ENCODE measurements at places on chromosomes 11 and 22. TPM values are rescaled to one million over a fixed set of nuclear protein-coding genes. Genes with fewer than 3 reads are reported as not detected.

- peak; percentile 61 for DNase-seq
Observed at GRCh38 chr11:78318321-78319114, 99.1 kb downstream of the GAB2 start.

GRCh38 chr11:791658-792534, 2.0 kb upstream of the CEND1 start:
- no peak for DNase-seq

DNA sequence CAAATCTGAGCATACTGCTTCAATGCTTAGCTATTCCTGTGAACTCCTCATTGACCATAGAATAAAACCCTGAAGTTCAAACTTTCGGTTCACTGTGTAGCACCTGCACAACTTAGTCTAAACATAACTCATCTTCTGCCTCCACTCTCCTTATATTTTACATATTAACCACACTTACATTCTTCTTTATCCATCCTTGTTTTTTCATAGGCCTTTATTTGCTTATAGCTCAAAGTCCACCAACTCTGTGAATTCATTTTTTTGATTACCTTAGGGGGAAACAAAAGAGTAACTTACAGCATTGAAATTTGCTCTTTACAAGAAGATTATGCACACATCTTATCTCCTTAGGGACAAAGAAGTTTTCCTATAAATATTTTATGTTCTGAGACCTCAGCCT, 521.6 kb upstream of the FAT3 start:
- DNase-seq, result no peak

GRCh38 chr22:47588578-47588960, 826.1 kb downstream of the TBC1D22A start:
- no peak for DNase-seq

DNA sequence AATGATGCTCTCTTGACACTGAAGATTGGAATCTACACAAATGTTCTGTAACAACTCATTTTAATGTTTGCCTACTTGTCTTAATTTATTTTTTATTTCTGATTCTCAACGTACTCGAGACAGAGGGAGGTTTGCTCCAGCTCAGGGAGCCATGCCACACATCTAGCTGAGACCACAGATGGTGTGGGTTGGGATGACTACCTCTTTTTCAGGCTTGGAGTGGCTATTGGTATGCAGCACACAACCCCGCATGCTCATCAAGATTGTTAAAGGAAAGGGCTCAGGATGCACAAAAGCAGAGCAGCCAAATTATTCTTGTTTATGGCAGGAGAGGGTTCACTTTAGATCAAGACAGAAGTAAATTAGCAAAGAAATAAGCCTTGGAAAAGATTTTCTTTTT, 424.5 kb downstream of the OPCML start:
- no peak for DNase-seq

BDNF gene
- 1.5 TPM for total RNA-seq

DNA sequence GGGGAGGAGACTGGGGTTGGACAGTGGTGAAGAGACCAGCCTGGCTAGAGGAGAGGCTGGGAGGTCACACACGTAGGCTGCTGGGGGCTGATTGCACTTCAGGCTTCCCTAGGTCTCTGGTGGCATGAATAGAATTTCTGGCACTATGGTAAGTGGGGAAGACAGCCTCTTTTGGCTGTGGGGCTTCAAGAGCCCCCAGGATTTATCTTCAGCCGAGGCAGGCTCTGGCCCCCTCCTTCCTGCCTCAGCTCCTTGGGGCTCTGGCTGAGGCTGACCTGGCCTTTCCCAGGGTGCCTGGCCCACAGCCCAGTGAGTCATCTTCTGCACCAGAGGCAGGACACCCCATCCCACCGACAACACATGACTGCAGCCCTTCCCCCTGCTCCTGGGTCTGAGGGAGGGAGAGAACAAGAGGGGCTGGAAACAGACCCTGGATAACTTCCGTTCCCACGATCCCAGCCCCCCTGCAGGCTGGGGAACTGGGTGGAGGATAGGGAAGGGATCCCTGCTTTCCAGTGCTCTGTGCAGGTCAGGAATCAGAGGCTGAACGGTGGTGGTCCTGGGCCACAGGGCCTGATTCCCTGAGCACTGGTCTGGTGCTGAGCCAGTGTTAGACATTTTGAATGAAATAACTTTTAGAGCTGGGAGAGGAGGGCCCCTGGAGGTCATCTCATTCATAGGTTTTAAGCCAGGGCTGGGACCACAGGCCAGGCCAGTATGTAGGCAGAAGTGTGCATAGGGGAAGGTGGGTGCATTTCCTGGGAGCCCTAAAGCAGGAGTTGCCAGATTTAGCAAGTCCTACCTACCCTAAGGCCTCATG, 26.5 kb downstream of the ARHGEF17 start:
- DNase-seq, result peak; percentile 70

GRCh38 chr11:115776916-115777315, 272.7 kb upstream of the CADM1 start:
- no peak for DNase-seq

DNA sequence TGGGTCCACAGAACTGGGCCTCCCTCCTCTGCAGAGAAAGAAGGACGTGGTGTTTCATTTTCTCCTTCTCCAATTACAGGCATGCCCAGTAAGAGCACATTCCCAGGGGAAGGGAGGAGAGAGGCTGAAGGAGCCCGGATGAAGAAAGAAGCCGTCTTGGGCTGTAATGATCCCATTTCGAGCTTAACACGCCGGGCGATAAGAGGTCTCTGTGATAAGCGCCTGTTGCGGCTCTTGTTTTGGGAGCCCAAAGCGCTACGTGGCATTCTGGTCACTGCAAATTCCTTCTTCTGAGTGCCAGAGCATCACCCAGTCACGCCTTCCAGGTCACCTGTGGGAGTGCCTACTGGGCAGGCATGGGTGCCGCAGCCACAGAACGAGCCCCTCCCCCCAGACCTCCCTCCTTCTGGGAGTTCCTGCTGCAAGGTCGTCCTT, 57.5 kb downstream of the ANO1 start:
- peak; percentile 35 for DNase-seq

All from tongue (tissue), 3 donors.